ENCODE measurements at places on chromosomes 6 and 20.

DNA sequence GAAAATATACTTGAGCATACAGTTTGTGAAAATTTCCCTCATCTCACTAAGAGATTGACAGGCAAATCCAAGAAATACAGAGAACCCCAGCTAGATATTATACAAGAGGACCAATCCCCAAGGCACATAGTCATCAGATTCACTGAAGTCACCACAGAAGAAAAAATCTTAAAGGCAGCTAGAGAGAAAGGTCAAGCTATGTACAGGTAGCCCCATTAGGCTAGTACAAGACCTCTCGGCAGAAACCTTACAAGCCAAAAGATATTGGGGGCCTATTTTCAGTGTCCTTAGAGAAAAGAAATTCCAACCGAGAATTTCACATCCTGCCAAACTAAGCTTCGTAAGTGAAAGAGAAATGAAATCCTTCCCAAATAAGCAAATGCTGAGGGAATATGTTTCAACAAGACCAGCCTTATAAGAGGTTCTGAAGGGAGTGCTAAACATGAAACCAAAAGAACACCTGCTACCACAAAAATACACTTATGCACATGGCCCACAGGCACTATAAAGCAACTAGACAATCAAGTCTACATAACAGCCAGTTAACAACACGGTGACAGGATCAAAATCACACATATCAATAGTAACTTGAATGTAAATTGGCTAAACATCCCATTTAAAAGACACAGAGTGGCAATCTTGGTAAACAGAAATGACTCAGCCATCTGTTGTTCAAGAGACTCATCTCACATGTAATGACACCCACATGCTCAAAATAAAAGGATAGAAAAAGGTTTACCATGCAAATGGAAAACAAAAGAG is 96.3 kb downstream of the FHL5 start:
- no peak for DNase-seq

- peak; percentile 6 for DNase-seq
Measured at GRCh38 chr20:38673725-38674091, 50.6 kb upstream of the SLC32A1 start.

DNA sequence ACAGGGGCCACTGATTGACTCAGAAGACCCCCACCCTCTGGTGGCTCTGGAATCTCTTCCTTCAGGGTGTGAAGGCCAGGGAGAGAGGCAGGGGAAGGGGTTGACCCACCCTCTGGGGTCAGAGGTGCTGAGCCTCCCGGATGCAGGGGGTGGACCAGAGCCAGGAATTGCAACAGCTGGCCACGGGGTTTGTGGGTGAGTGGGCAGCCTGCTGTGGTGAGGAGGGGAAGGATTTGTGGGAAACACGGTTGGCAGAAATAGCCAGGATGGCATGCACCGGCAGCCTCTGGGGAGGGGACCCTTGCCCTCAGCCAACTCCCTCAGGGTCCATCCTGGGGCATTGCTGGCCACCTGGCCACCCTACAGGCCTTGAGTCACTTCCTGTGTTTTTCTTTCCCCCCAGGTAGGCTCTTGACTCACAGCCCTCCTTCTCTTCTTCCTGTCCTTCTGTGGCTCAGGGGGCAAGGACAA is 92.8 kb downstream of the MRPL14 start:
- no peak for DNase-seq

DNA sequence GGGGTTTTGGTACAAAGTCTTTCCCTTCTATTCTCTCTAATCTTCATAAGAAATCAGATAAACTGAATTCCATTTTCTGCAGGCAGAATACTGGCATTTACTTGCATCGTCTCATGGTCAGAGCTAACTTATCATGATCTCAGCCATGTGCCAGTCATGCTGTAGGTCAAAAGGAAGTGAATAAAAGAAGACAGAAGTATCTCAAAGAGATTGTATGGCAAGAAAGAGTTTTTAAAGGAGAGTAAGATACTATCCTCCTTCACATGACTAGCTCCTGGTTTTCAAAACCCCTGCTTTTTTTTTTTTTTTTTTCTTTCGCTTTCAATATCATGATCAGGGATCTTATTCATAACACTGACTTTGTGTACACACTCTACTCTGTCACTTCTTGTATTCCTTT is 398.3 kb downstream of the C6orf118 start:
- DNase-seq: no peak

- peak; percentile 46 for DNase-seq
Measured at GRCh38 chr20:40489886-40490285, 199.2 kb downstream of the MAFB start.

- DNase-seq: peak; percentile 2
Measured at GRCh38 chr6:99187429-99187828, 162.0 kb downstream of the FAXC start.

DNA sequence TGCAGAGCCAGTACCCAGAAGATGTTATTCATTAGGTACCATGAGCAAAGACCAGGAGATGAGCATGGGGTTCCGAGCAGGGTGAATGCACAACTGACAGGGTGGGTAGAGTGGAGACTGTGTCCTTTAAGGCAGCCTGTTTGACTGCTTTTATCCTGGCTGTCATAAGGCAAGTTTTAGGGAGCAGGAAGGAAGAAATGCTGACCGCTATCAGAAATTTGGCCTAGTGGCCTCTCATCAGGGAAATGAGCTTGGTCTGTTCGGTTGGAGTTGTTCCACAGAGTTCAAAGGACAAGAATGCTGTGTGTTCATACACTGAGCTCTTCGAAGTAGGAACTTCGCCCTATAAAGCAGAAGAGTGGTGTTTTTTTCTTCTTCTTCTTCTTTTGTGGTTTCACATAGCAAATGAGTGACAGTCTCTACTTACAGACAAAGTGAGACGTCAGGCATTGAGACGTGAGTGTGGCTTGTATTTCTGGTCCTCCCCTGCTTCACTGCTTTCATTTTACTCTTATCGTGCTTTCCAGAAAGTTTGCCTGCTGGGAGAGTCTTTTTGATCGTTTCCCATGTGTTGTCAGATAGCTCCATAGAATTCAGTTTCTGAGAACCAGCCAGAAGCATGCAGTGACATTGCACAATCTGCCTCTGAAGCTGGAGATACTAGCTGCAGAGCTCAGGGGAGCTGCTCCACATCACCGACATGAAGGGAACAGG is at the start of gene CASS4:
TSS of gene CASS4 (plus strand) at position 502 of the 714 bp plus-strand sequence. CDS start at position 701, 199 bp downstream.
- DNase-seq: peak; percentile 93

GRCh38 chr20:19465536-19465935 is 253.1 kb downstream of the SLC24A3 start:
- no peak for DNase-seq

- DNase-seq: peak; percentile 73
Measured at GRCh38 chr6:142693441-142693840, 251.5 kb downstream of the HIVEP2 start.
